ENCODE measurements at places on chromosomes 13 and 19.

DNA sequence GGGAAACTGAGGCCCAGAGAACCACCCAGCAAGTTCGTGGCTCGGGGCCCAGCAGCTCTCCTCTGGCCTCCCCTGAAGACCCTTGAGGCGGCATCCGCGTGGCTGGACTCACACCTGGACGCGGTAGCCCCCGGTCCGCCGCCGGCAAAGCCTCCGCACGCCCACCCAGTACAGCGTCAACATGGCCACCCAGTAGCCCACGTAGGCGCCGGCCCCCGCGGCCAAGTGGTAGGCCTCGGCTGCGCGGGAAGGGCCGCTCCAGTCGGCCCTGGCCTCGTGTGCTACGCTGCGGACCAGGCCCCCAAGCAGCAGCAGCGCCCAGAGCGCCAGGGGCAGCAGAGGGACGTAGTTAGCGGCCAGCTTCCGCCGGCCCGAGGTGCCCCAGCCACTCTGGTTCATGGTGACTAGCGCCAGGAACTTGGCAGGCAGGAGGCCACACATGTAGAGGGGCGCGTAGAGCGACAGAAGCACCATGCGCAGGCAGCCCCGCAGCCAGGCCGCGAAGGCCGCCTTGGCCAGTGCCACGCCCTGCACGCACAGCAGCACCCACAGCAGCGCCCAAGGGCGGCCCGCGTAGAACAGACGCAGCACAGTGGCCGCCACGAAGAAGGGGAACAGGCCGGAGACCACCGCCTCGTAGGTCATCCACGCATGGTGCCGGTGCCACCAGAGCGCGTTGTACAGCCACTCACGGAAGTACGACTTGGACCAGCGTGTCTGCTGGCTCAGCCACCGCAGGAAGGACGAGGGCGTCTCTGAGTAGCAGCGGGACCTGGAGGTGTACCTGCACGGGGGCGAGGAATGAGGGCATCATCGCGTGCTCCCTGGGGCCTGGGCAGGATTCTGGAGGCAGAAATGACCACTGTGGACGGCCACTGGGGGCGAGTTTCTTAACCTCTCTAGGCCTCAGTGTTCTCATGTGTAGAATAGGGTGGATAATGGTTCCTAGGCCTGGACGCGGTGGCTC lies 10.2 kb downstream of the HAS1 start:
- peak; percentile 73 for DNase-seq

GRCh38 chr19:48635966-48636858 lies 967 bp downstream of the DBP start:
- no peak for DNase-seq

- no peak for DNase-seq
These were observed 218.7 kb downstream of the KCTD12 start for GRCh38 chr13:76667551-76667950.

GRCh38 chr13:71672512-71672911 lies 194.5 kb downstream of the DACH1 start:
- no peak for DNase-seq

- DNase-seq = no peak
These were observed 259.9 kb upstream of the STARD13 start for GRCh38 chr13:33545492-33545891.

GRCh38 chr13:78194904-78195639 lies 276.4 kb upstream of the EDNRB start:
- no peak for DNase-seq

DNA sequence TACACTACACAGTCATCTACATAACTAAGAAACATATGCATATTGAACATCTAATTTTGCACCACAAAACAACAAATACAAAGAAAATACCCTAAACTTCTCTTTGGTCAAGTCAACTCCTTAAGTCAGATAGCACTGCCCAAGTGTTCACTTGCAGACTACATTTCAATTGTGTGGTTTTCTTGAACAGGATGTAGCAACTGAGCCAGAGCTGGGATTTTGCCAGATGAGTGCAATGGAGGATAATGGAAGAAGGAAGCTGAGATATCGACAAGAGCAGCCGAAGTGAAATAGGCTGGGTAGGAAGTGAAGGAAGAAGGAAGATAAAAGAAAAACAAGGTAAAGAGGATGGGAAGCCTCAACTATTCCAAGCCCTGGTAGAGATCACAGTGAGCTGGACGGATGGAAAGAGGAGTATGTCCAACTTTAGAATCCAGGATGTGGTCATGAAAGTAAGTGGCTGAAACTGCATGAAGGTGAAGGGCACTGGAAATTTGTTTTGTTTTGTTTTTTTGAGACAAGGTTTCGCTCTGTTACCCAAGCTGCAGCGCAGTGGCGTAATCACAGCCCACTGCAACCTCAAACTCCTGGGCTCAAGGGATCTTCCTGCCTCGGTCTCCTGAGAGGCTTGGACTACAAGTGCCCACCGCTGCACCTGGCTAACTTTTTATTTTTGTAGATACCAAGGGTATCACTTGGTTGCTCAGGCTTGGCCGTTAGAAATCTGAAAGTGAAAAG lies 15.0 kb downstream of the NUFIP1 start:
- DNase-seq = no peak

- DNase-seq = no peak
These were observed 872 bp downstream of the FARSA start for GRCh38 chr19:12932392-12933286.

DNA sequence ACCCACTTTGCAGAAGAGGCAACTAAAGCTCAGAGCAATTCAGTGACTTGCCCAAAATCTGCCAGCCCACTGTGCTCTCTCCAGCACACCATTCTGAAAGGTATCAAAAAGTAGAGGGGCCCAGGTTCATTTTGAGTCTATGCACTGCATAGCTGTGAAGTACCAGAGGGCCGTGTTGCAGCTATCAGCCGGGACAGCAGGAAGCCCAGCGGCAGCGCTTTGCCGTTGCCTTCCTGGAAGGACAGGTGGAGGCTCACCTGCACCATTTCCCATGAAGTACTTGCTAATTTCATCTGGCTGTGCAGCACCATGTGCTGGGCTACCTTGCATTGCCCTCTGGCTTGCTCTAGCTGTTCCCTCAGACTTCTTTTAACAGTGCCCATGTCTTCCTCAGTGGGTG lies 2.7 kb upstream of the SERPINE3 start:
- no peak for DNase-seq

- DNase-seq = no peak
These were observed 4.7 kb downstream of the ADGRE3 start for GRCh38 chr19:14669940-14670339.

DNA sequence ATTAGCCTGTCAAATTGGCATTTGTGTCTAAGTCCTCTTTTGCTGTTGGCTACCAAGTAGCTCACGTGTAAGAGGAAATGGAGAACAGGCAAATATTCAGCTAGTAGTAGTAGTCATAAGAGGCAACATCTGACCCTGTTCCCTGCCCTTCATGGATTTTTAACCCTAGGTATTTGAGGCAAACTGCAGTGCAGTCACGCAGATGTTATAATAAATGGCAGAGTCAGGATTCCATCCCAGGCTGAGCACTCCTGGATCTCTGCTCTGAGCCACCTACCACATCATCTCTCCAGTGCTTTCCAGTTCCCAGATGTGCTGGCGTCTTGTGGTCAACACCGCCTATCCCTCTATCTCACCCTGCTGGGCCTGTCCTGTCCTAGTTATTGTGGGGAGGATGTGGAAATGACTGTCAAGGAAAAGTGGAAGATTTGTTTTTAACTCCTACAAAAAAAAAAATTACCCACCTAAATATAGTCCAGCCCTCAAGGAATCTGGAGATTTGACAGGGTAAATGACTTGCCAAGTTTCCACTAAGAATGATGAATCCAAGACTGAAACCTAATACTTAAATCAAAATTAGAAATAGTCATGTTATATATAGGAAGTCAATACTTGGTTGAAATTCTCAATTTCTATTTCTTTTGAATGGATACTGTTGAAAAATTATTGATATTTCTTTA lies 322.9 kb downstream of the GPC6 start:
- peak; percentile 71 for DNase-seq

- peak; percentile 71 for DNase-seq
These were observed 38.7 kb downstream of the C13orf46 start for GRCh38 chr13:113935001-113935844.

- DNase-seq = no peak
These were observed 29.7 kb downstream of the MLLT1 start for GRCh38 chr19:6250024-6250615.

DNA sequence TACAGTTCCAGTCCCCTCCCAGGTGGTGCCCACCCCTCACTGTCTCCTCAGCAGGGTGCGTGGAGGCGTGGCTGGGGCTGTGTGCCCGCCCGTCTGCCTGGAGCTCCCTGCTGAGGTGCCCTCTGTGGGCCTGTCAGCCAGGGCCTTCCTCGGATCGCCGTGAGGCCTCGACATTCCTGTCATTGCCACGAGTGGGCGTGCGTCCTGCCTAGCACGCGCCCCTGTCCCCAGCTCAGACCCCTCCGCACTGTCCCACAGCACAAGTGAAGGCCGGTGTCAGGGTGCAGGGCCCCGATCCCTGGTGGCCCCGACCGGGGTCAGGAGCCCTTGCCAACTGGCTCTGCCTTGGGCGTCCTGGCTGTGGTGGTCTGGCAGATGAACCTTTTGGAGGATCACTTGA lies 32.2 kb downstream of the DOT1L start:
- no peak for DNase-seq

- no peak for DNase-seq
These were observed 500.0 kb downstream of the DIAPH3 start for GRCh38 chr13:59663707-59664106.

- DNase-seq = no peak
These were observed 196.9 kb upstream of the UBL3 start for GRCh38 chr13:30047154-30047874.

DNA sequence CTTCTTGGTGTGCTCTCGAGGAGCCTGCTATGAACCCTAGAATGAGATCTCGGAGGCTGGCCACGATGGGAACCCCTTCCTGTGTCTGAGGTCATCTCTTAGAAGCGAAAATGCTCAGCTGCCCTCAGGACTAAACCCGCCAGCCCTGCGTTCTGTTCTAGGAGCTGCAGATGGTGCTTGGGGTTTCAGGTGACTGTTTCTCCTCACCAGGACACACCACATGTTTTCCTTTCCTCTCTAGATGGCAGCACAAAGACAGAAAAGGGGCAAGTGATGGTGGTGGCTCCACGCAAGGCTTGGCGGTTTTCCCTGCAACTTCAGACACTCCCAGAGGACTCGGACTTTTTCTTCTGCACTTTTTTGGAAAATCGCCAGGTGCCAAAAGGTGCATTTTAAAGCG lies 60.1 kb downstream of the RNASEH2B start:
- DNase-seq = no peak

GRCh38 chr13:103694033-103694432 lies 627.8 kb upstream of the SLC10A2 start:
- no peak for DNase-seq

DNA sequence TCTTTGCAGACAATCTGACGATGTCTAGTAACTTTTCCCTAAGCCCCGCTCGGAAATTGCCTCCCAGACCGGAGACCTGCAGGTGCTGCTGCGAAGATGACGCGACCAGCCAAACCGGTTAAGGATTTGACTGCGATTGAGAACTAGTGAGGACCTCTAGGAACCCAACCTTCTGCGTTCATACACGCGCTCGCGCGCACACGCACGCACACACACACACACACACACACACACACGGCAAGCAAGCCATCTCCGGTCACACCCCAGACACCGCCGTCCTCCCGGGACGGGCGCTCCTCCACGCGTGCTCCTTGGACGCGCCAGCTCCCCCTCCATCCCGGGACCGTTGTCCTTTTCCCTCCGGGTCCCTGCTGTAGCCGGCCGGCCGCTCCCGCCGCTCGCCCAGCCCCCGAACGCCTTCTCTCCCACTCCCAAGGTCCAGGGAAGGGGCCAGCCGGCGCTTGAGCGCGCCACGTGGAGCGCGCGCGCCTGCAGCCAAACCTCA lies 1.2 kb downstream of the TBC1D4 start:
- no peak for DNase-seq

DNA sequence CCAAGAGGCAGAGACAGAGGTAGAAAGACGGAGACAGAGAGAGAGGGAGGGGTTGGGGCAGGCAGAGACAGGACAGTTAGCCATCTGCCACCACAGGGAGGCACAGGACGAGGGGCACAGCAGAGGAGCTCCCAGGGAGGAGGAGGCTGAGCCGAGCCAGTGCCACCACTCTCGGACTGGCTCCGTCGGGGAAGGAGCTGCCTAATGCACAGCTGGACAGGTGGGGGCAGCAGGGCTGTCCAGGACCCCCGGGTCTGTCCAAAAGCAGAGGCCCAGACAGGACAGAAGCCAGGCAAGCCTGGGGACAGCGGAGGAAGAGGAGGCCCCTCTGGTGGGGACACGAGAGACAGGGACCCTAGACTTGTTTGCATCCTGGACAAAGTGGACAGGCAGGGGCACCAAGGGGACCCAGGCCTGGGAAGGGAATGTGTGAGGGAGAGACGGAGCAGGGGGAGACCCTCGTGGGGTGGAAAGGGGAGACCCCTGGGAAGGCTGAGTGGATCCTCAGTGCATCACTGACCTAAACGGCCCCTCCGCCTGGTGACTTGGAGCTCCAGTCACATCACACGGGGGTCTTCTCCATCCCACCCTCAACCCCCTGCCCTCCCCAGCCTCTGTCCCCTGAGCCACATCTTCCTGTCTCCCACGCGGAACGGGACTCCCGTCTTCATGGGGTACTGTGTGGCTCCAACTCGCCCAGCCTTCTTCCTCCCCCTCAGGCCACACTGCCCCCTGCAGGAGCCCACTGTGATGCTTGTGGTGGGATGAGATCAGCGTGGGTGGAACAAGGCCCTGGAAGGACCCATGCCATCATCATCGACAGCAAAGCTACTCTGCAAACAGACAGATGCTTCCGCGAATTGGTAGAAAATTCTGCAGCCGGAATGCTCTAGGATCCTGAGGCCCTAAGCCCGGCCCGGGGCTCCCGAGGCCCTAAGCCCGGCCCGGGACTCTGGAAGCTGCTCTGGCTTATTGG lies 915 bp downstream of the F10 start:
- peak; percentile 58 for DNase-seq

DNA sequence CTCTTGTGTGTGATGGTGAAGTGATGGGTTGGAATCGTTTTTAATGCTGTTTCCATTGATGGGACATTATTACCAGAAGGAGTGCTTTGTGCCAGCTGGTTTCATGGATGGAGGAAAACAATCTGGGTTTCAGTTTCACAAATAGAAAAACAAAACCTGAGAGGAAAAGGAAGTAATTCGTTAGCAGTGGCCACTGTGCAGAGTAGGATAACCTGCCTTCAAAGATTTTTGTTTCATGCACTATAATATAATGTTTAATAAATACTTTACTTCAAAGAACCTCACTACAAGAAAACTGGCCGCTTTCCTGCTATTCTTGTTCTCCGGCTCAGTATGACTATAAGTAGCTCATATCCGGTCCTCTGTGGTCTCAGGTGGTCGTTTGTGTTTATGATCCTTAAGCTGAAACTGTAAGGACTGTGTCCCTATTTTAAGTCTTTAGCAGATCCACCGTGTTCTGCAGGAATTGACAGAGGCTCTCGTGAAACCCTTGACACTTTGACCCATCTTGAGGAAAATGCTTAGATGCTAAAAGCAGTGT lies 104.7 kb downstream of the GGACT start:
- no peak for DNase-seq

Data from coronary artery (tissue), 2 donors.